Upper lobe of right lung (tissue), 1 donor: ENCODE measurements at places on chromosomes 1 and 21. TPM values are rescaled to one million over a fixed set of nuclear protein-coding genes. Genes with fewer than 3 reads are reported as not detected.

DNA sequence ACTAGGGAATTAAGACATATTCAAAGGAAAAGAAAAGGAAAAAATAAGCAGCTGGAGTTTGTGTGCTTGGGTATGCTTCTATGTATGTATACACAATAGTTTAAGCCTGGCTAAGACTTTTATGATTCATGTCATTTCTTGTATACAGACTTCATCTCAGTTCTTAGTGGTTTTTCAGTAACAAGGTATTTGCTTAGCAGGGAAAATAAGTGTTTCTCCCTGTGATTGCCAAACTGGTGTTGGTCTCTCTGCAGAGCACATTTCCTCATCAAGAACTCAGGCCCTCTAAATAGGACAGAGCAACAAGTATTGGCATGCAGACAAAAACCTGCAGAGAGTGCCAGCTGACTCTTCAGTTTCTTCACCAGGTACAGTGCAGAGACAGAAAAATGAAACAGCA is 484.4 kb upstream of the ZRANB2 start:
- no peak for DNase-seq
- H3K36me3 ChIP-seq, result no peaks in the 10 kb centered on the region
- H3K4me3 ChIP-seq, result no peak overlapping the region
- peak overlapping the region; percentile 43 for H3K27ac ChIP-seq
- H3K27me3 ChIP-seq, result no peaks in the 10 kb centered on the region

Gene GJB3
- total RNA-seq, result 0.81 TPM

- no peaks in the 10 kb centered on the region for H3K27me3 ChIP-seq
- no peaks in the 10 kb centered on the region for H3K36me3 ChIP-seq
- H3K27ac ChIP-seq, result no peak overlapping the region
- H3K4me1 ChIP-seq, result no peaks in the 10 kb centered on the region
Measured at GRCh38 chr1:187481581-187482148, 652.9 kb downstream of the PLA2G4A start.

Gene GFI1
- 5.4 TPM for total RNA-seq

- DNase-seq, result peak; percentile 69
- peak overlapping the region; percentile 70 for H3K27ac ChIP-seq
- H3K4me1 ChIP-seq, result peaks cover 14% of the 10 kb centered on the region
- H3K27me3 ChIP-seq, result no peaks in the 10 kb centered on the region
Measured at GRCh38 chr1:247360991-247361731, 29.5 kb upstream of the ZNF496 start.
